ENCODE measurements at places on chromosomes 3 and 15.
A peak's percentile ranks its signal among the peaks of the same experiment; 100 is the strongest.

- DNase-seq, result no peak
- H3K27me3 ChIP-seq, result no peaks in the 10 kb centered on the region
- H3K4me3 ChIP-seq, result no peak overlapping the region
- H3K4me1 ChIP-seq, result no peaks in the 10 kb centered on the region
Observed at GRCh38 chr3:189898559-189899153, 222.0 kb downstream of the P3H2 start.

- no peak overlapping the region for H3K4me3 ChIP-seq
- H3K36me3 ChIP-seq, result no peaks in the 10 kb centered on the region
- H3K4me1 ChIP-seq, result no peaks in the 10 kb centered on the region
- H3K27me3 ChIP-seq, result no peaks in the 10 kb centered on the region
- no peak overlapping the region for H3K27ac ChIP-seq
Observed at GRCh38 chr15:37056177-37057121, 43.9 kb downstream of the MEIS2 start.

- H3K27ac ChIP-seq, result peak overlapping the region; percentile 43
- H3K4me3 ChIP-seq, result peak overlapping the region; percentile 63
Observed at GRCh38 chr15:64842096-64842939, 603 bp downstream of the PLEKHO2 start.

- no peak overlapping the region for H3K27ac ChIP-seq
- H3K4me3 ChIP-seq, result no peak overlapping the region
- no peaks in the 10 kb centered on the region for H3K27me3 ChIP-seq
- H3K36me3 ChIP-seq, result no peaks in the 10 kb centered on the region
- no peak for DNase-seq
- H3K4me1 ChIP-seq, result no peaks in the 10 kb centered on the region
Observed at GRCh38 chr15:46089467-46089935, 454.7 kb downstream of the SQOR start.

DNA sequence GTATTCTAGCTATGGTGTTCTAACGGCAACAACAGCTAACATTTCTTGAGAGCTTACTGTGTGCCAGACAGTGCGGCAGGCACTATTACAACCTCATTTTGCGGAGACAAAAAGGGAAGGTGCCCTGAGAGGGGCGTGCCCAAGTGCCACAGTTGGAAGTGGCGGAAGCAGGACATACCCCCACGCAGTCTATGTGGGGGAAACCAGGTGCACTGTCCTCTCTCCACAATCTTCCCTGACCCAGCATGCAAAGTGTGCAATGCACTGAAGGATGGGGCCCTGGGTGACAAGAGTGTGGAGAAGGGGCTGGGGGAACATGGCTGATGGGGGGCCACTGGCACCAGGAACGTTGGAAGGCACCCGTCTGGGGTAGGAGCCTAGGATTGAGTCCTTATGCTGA lies 8.6 kb downstream of the ANP32A start:
- no peak overlapping the region for H3K27ac ChIP-seq
- peaks cover 74% of the 10 kb centered on the region for H3K36me3 ChIP-seq
- peaks cover 21% of the 10 kb centered on the region for H3K4me1 ChIP-seq
- no peaks in the 10 kb centered on the region for H3K27me3 ChIP-seq
- H3K4me3 ChIP-seq, result no peak overlapping the region
- no peak for DNase-seq

DNA sequence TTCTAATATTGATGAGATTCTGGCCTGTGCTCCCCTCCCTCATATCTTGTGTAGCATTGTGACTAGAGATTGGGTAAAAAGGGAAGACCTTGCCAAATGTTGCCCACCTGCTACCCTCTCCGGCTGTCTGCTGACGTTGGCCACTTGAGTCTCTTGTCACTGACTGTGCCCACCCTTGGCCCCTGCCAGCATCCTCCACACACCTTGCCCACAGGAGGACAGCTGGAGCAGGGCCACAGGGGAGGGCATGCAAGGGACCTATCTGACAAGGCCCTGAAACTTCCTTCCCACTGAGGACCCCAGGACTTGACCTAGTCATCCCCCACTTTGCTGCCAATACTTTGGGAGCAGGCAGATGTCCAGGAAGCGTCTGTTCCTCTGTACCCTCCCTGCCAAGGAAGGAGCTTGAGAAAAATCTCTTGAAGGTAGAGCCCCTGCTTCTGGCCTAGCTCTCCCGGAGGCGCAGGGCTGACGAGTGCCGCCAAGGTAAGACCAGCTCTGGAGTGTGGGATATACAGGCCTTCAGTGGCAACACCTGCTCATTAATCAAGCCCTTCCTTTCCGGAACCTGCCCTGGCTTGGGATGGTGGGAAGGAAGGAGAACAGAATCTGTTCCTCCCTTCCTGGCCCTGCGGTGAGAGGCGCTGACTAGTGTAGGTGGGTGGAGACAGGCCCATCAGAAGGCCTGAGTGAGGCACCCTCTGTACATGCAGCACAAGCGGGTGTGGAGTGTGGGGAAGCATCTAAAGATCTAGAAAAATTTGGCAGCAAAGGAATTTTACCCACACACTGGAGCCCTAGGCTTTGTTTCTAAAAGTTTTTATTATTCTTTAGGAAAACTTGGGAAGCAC lies 4.9 kb upstream of the PAK6 start:
- no peak overlapping the region for H3K4me3 ChIP-seq
- H3K36me3 ChIP-seq, result peaks cover 20% of the 10 kb centered on the region
- no peak for DNase-seq
- no peaks in the 10 kb centered on the region for H3K27me3 ChIP-seq
- H3K4me1 ChIP-seq, result no peaks in the 10 kb centered on the region

DNA sequence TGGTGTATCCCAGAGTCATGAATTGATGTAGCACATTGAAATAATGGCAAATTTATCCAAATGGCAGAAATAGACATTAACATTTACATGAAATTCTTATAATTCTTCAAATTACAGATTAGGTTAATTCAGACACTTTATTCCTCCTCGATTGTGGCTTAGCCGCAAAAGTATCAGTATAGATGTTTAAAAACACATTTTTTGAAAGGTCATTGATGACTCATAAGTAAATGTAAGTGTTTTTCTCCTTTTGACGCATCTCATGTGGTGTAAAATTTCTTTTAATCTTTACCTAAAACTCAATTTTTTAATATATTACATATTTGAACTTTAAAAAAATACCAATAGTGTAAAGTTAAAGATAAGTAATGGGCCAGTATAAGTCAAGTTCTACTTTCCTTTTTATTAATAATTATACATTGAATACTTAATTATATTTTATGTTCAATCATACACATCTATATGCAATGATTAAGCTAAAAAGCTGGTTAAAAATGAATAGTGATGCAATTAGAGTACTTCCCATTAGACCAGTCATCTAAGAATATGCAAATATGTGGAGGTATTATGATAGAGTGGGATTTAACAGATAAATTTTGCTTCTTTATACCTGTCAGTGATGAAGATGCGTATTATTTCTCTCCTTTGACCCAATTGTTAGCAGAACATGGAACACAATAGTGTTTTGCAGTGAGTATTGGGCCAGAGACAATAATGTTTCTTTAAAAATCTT lies 678.1 kb upstream of the DPPA4 start:
- no peaks in the 10 kb centered on the region for H3K4me1 ChIP-seq
- no peak overlapping the region for H3K4me3 ChIP-seq
- no peak overlapping the region for H3K27ac ChIP-seq
- H3K27me3 ChIP-seq, result no peaks in the 10 kb centered on the region

- H3K27ac ChIP-seq, result no peak overlapping the region
- no peak overlapping the region for H3K4me3 ChIP-seq
- H3K27me3 ChIP-seq, result peaks cover 5% of the 10 kb centered on the region
- H3K36me3 ChIP-seq, result no peaks in the 10 kb centered on the region
Observed at GRCh38 chr3:186166491-186167288, 57.8 kb upstream of the ETV5 start.

DNA sequence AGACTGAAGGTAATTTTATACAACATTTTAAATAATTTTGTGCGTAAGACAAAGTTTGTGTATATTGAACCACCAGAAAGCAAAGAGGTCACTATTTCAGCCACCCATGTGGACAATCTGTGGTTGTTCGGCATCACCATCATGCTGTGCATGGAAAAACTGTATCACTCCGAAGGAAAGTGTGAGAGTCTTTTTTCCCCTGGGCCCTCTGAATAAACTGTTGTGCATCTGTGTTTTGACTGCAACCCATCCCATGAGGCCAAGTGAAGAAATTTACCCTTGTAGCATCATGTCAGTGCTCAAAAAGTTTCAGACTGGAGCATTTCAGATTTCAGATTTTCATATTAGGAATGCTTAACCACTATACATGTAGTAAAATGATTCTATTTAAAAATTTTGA lies 85.3 kb downstream of the IMPG2 start:
- H3K4me3 ChIP-seq, result no peak overlapping the region
- no peak for DNase-seq
- H3K27me3 ChIP-seq, result no peaks in the 10 kb centered on the region
- H3K4me1 ChIP-seq, result no peaks in the 10 kb centered on the region
